ENCODE measurements at places on chromosomes 3 and 15. TPM values are rescaled to one million over a fixed set of nuclear protein-coding genes. Genes with fewer than 3 reads are reported as not detected.
A peak's percentile ranks its signal among the peaks of the same experiment; 100 is the strongest.

DNA sequence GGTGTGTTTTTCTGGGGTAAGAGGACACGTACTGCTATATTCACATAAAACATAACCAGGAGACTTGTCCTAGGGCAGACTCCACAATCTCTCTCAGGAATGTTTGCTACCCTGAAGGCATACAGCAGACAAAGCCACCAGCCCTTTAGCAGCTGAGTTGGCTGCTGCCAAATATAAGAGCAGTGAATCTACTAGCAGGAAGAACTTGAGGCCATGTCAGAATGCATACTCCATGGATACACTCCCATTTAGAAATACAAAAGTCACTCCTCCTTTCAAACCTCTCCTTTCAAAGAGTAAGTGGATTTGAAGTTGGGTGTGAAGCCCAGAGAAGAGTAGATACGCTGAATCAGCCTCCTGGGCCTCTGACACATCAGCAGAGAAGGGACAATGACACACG is 94.1 kb downstream of the CADPS start:
- DNase-seq: no peak

- DNase-seq: peak; percentile 92
Observed at GRCh38 chr3:192917404-192918274, at the start of gene MB21D2. Gene MB21D2 (minus strand): TSS chr3:192917856. CDS start chr3:192917840, 16 bp downstream.

DNA sequence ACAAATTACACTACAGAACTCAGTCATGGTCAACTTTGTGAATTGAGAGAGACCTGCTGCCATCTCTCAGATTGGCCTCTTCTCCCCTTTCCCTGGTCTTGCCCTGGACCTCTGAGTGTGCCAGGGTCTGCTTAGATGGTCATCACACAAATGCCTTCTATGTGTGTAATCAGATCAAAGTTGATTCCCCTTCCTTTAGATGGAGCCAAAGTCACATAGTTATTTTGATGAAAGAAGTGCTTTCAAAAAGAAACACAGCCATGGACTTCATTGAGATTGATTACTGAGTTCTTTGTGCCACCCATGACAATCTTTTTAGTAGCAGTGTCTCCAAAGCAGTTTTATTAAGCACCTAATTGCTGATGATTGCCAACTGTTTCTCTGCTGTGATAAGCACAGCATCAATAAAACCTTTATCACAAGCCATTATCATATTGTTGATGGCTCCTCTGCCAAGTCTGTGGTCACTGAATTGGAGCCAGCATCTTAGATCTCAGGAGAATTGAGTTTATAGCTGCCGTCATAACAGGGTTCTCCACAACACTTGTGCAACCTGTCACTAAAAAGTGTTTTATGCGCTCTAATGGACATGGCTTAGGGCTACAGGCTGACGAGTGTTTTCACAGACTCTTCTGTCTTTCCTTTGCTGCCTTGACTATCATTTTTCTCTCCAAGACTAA is 149.7 kb upstream of the NUDT16 start:
- DNase-seq: no peak

GRCh38 chr15:74277242-74277810 is 41.2 kb downstream of the CCDC33 start:
- DNase-seq: no peak

DNA sequence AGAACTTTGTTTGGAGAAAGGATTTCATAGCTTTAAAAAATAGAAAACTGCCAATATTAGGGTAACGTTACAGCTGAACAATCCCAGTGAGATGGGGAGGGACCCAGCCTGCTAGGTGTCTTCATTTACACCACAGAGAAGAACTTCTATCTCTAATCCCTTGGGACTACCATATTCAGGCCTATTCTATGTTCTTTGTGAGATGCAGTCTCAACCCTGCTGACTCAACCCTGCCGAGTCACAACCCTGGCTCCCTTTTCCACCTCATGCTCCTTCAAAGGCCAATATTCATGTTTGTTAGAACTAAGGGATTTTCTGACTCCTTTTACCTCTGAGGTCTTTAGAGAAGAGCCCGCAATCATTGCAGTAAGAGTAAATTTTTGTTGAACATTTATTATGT is 350.5 kb downstream of the EPHB1 start:
- no peak for DNase-seq

GRCh38 chr3:194592798-194593752 is 40.1 kb downstream of the TMEM44 start:
- DNase-seq: no peak

GRCh38 chr3:31013090-31013489 is 118.6 kb upstream of the GADL1 start:
- DNase-seq: no peak

DNA sequence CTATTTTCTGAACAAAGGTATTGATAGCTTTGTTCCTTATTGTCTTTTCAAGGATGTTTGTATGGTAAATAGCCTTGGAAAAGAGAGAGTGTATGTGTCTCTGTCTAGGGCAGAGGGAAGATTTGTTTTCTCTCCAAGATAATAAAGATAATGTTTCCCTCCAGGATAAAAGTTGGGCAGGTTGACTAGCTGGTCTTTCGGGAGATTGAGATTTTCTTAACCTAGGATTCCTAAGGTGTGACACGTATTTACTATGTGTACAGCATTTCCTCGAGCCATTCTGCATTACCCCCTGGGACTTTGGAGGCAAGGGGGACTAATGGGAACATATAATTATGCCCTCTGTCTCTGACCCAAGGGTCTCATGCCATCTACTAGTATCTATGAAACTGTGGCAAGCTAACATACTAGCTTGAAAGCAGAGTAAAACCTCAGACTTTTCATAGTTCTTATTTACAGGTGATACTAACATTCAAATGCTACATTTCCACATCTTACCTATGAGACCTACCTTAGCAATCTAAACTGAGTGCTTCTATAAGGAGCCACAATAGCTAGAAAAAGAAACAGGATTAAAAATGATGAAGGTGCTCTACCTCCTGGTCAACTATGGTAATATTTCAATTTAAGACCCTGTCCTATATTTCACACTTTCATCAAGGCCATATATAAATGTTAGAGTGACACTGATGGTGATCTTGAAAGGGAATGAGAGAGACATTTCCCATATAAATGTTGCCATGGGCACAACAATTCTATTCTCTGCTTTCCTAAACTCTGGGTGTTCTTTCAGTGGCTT is 252.9 kb upstream of the CBLB start:
- no peak for DNase-seq

DNA sequence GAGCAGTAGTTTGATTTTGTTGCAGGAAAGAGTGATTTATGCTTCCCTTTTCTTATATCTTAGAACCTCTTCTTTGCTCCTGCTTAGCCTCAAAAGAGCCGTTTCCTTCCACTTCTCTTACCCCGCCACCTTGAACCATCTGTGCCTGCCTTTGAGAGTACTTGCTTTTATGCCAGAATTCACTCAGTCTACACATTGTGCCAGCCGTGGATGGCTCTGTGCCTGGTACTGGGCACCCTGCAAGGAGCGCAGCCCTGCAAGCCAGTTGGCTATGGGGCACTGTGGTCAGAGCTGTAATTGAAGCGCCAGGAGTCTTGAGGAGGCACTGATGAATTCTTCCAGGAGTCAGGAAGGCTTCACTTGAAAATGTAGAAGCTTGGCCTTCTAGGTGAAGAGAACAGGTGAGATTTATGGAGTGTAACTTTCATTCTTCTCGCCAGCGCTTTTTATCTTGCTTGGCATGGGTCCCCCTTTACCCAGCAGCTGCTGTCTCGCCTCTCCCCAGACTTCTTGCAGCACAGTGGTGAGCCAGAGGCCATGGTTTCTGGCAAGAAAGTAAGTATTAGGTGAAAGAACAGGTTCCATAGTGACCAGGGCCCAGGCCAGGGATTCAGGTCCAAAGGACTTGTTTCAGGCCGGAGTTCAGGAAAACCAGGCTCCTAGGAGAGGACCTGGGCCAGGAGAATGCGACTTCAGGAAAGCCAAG is 4.9 kb downstream of the TMED3 start:
- no peak for DNase-seq

GRCh38 chr15:84928843-84929168 is 44.3 kb downstream of the SLC28A1 start:
- no peak for DNase-seq

DNA sequence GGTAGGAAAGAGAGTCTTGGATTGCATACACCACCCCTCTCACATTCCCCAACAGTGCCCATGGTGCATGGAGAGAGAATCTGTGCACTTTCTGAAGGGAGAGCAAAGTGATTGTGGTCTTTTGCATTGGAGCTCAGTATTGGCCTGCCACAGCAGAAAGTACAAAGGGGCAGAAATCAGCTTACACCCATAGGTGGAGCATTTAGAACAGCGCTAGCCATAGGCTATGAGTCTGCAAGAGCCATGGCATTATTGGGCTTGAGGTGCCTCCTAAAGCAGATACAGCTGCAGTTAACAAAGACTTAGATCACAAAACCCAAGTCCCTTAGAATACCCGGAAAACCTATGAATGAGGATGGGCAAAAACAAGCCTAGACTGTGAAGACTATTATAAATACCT is 21.8 kb downstream of the SI start:
- DNase-seq: no peak

DNA sequence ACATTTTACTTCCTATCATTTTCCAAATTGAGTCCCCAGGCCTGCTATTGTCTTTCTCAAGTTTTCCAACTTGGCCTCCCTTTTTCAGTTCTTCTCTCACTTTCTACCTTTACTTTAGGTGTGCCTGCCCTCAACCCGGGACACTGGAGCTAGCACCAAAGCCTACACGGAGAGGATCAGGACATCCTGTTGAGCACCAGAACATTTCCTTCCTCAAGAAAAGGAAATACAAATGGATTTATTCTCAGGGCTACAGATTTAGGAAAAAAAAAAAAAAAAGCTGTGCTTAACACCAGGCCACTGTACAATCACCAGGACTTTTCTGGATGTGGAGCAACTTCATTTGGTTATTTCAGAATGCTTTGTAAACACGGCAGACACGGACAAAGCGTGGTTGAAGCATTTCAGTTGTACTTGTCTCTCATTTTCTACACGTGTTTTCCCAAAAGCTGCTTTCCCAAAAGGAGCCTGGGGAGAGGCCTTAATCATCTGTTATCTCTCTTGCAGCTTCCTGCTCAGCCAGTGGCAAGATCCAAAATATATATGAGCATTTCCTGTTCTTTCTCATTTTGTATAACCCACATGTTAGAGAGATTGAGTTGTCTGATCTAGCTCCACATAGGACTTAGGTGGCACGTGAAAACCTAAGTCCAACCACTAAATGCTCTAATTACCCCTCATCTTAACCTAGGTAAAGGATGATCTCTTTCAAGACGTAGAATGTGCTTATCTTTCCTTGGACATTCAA is 15.5 kb upstream of the ATP1B3 start:
- DNase-seq: no peak

DNA sequence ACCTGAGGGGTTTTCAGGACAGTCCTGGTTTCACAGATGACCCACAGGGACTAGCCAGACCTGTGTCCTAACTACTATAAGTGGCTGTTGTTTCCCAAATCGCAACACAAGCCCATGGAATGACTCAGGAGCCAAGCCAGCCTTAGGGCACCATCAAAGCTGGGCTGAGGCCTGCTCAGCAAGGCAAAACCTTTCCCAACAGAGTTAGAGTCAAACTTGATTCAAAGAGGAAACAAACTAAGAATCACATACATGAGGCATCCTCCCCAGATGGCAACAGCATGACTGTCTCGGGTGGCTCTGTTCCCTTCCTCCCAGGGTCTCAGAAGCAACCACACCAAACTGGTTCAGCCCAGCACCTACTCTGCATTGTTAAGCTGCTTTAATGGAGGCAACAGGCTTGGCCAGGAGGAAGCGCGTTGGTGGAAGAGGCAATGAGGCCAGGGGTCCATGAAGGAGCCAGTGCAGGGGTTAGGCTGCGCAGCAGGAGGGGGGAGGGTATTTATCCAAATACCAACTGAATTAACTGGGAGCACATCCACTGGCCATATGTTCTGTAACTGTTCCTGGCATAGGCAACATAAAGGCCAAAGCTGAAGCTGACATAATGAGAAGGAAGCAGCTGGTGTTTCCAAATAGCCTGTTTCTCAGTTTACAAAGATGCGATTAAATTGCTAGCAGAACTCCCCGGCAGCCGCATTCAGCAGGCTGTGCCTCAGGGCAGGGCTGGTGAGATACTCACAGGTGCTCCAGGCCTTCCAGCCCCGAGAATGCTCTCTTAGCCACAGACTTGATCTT is 102.4 kb downstream of the LRIG1 start:
- DNase-seq: no peak

DNA sequence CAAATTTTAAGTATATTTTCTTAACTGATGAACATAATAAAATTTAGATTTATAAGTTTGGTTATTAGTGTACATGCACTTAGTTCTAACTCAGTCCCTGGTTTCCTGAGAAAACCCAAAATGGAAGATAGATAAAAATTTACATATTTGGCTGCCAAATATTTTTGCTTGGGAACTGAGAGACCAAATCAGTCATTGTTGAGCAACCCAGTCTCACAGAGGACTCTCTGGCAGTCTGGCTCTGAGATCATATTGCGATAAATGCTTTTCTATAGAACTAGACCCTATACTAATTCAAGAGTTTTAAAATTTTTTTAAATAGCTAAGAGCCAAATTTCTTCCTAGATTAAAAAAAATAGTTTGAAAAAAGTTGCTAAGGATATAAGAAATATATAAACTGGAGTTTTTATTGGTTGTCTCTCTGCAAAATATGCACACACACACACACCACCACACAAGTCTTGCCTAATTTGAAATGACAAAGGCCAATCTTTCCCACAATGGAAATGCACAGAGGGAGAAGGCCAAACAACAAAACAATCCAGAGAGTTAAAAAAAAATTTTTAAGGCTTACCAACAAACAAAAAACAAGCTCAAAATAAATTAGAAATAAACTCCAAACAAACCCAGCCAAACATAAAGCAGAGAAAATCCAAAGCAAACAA is 259.5 kb downstream of the MECOM start:
- DNase-seq: no peak

DNA sequence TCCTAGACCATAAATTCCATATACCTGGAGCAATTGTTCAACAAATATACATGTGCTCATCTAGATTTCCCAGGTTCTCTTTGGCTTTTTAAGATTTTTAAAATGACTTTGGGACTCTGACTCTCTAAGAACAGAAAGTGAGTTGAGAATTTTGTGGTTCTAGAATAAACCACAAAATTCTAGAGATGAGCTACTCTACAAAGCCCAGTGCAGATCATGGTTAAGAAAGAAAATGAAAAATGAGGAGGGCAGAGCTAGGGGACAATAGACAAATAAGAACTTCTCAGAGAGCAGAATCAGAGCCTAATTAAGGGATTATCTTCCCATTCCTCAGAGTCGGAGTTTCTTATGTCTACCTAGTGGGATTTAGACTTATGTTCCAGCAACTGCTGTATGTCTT is 694.7 kb downstream of the ZNF385D start:
- no peak for DNase-seq

Gene MESP2
- total RNA-seq: 0.45 TPM

Gene WDR93
- 0.12 TPM for total RNA-seq

Gene MESP1
- total RNA-seq: 1.7 TPM

Gene PTH1R
- 2.1 TPM for total RNA-seq

Gene MORC1
- total RNA-seq: not detected

Gene RAD54L2
- 10.2 TPM for total RNA-seq

Gene CLRN1
- not detected for total RNA-seq

Gene RUVBL1
- total RNA-seq: 14.4 TPM

Gene CACNA2D2
- total RNA-seq: 2.0 TPM

Gene GPR15
- total RNA-seq: not detected

Gene MKRN3
- total RNA-seq: not detected
